ENCODE measurements at places on chromosomes 1 and 21.

- no peak for DNase-seq
Measured at GRCh38 chr1:53080769-53081168, 18.8 kb downstream of the PODN start.

- no peak for DNase-seq
Measured at GRCh38 chr1:1081311-1082238, 7.5 kb upstream of the RNF223 start.

DNA sequence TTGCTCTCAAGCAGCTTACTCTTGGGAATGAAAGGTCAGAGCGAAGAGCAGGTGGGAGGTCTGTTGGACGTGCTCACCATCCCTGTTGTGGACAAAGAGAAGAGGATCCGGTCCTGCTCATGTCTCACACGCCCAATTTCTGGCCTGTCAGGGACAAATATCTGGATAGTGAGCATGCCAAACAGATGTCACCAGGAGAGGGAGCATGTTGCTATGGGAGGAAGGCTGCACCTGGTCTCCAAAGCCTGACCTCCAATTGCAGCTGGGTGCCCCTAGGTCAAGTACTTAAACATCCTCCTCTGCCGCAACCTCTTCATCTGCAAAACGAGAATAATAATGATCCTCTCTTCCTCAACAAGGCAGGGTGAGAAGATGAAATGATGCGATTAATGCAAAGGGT is 53.4 kb downstream of the DMRTA2 start:
- DNase-seq, result no peak

DNA sequence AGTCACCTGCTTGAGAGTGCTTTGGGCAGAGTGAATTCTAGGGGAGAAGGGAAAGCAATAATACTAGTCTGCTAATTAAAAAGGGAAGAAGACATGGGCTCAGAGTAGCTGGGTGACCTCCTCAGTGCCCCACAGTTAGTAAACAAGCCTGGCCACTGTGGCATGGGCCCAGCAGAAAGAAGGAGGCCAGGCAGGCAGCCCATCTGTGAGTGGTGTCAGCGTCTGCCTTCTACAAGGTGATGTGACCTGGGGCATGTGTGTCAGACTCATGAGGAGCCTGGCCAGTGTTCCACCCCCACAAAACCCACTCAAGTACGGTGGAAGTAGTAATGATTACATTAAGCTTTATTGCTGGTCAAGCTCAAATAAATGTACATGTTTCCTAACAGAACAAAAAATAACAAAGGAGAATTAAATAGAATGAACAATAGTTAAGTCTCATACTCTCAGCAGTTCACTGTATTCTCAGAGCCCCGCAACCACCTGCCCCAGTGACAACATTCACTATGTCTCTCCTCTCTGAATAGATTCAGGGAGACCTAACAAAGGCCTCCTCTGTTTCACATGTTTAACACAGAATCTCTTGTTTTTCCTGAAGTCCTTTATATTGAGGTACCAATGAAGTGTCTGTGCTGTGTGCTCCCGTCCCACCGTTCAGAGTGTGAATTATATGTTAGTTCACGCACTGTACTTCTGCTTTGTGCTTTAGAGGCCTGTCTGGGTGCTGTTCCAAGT is 32.5 kb downstream of the SLC22A15 start:
- DNase-seq, result no peak

- DNase-seq, result no peak
Measured at GRCh38 chr21:42239556-42239955, 20.6 kb downstream of the ABCG1 start.

GRCh38 chr1:218771931-218772330 is 401.7 kb upstream of the LYPLAL1 start:
- DNase-seq, result no peak

DNA sequence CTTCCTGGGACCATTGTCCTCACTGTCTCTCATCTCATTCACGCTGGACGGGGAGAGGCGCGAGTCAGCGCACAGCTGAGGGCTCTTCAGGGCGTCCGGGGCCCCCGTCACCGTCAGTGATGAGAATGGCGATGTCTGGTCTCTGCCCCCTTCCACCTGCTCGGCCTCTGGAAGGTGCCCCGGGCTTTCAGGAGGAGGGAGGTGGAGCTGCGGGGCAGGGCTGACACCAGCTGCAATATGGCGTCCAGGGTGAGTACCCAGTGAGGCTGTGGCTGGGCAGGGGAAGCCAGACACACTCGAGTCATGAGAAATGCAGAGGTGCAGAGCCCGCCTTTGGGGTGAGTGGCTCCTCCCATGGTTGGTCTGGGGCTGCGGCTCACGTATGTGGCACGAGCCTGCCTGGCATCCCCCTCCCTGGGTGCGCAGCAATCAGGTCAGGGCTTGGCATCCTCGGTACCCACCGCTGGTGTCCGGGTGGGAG is 15.1 kb downstream of the MORN1 start:
- DNase-seq, result no peak

GRCh38 chr1:194710671-194711070 is 1524.3 kb upstream of the B3GALT2 start:
- DNase-seq, result no peak

DNA sequence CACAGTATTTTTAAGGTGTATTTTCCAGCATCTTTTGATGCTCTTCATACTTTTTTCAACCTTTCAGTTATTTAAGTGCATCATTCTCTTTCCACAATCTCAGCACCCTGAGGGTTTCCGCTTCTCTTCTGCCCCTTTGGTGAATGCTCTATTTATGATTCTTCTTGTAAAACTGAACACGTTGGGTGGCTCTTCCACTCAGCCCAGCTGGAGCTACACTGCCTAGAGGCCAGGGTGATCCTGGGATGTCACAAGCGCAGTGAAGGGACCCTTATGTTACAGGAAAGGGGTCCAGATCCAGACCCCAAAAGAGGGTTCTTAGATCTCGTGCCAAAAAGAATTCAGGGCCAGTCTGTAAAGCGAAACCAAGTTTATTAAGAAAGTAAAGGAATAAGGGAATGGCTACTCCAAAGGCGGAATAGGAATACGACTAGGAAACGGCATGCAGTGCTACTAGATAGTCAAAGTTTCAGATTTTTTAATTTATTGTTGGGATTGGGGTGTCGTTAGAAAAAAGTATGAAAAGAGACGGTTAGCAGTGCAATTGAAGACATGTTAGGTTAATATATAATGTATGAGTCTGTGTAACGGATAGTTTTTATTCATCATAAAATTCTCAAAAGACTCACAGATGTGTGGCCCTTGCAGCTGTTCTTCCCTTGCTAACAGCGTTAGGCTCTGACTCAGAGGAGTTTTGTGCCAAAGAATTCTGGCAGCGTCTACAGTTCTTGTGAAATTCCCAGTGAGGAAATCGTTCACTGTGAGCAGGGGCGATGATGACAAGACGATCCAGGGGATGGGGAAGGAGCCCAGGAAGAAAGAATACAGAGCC is 14.4 kb upstream of the ERVH48-1 start:
- DNase-seq, result no peak

GRCh38 chr1:30446095-30446494 is 277.3 kb downstream of the MATN1 start:
- no peak for DNase-seq

DNA sequence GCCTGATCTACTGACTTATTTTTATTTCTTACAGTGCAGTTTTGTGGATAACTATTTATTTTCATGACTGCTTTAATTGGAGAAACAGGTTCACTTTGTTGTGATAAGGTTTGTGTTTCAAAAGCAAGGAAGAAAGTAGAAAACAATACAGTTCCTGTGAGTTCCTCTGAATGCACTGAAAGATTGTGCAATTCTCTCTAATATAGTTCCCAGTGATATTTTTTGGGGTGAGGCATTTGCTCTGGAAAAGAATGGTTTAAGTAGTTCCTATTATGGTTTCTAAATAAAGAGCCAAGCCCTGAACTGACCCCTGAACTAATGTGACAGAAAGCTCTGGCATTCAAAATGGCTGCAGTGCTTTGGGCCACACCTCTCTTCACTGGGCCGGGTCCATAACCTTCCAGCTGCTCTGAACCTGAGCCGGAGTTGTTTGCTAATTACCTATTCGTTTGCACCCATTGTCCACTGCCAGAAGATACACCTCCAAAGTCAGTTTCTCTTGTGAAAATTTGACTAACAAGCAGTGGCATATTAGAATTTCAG is 56.6 kb upstream of the VTCN1 start:
- no peak for DNase-seq

- no peak for DNase-seq
Measured at GRCh38 chr21:31870472-31871193, 2.2 kb upstream of the HUNK start.

DNA sequence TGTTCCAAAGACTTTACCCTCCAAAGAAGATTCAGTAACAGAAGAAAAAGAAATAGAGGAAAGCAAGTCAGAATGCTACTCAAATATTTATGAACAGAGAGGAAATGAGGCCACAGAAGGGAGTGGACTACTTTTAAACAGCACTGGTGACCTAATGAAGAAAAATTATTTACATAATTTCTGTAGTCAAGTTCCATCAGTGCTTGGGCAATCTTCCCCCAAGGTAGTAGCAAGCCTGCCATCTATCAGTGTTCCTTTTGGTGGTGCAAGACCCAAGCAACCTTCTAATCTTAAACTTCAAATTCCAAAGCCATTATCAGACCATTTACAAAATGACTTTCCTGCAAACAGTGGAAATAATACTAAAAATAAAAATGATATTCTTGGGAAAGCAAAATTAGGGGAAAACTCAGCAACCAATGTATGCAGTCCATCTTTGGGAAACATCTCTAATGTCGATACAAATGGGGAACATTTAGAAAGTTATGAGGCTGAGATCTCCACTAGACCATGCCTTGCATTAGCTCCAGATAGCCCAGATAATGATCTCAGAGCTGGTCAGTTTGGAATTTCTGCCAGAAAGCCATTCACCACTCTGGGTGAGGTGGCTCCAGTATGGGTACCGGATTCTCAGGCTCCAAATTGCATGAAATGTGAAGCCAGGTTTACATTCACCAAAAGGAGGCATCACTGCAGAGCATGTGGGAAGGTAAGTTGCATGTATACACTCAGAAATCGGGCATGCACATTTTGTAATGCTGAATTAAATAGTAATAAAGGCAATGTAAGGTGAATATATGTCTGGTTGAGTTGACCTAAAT is 97.2 kb downstream of the ZFYVE9 start:
- DNase-seq, result no peak

DNA sequence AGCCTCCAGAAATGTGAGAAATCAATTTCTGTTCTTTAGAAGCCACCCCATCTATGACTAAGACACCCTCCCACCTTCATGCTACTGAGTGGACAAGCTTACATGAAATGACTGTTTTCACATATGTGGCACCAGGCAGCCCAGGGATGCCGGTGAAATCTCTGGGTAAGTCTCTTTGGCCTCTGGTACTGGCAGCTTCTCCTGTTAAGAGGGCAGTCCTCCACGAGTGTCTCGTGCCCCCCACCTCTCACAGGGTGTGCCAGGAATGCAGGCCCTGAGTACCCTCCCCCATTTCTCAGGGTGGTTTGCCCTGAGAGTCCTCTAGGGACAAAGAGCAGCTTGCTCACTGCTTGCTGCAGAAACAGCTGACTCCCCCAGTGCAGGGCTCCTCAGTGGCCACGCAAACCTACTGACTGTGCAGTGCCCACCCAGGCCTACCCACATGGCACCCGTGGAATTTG is 3.2 kb upstream of the PRXL2B start:
- no peak for DNase-seq
